Activated CD4-positive, alpha-beta T cell treated with anti-CD3 and anti-CD28 coated beads, Interleukin-2, amount 10 ng/mL, durations not matched to agents 24 days and 14 days (primary cell): ENCODE measurements at places on chromosomes 11 and 22. TPM values are rescaled to one million over a fixed set of nuclear protein-coding genes. Genes with fewer than 3 reads are reported as not detected.
A peak's percentile ranks its signal among the peaks of the same experiment; 100 is the strongest.

DNA sequence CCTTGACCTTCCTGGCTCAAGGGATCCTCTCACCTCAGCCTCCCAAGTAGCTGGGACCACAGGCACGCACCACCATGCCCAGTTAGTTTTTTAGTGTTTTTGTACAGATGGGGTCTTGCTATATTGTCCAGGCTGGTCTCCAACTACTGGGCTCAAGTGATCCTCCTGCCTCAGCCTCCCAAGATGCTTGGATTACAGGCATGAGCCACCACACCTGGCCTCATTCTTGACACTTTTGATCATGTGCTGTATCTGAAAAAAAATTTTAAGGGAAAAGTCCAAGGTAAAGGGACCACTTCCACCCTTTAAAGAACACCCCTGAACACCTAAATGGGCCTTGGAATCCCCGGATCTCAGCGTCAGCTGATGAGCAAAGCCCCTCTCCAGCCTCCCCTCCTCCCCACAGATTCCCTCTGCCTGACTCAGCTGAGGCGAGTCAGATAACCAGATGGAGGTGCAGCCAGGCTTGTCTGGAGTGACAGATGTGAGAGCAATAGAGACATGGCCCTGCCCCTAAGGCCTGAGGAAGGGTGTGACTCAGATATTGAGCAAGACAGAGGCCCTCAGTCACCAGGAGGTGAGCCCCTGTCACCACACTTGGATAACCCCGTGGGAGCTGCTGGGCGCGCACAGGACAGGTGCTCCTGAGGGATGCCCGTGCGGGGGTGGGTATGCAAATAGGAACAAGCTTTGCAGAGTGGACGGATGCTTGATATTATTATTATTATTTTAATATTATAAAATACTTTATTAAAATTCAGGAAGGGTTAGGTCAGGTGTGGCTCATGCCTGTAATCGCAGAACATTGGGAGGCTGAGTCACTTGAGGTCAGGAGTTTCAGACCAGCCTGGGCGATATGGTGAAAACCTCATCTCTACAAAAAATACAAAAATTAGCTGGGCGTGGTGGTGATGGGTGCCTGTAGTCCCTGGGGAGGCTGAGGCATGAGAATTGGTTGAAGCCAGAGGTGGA lies 5.0 kb upstream of the CCDC88B start:
- DNase-seq = peak; percentile 63
- peaks cover 30% of the 10 kb centered on the region for H3K4me1 ChIP-seq
- H3K4me3 ChIP-seq = no peak overlapping the region
- peaks cover 24% of the 10 kb centered on the region for H3K36me3 ChIP-seq
- no peaks in the 10 kb centered on the region for H3K27me3 ChIP-seq

DNA sequence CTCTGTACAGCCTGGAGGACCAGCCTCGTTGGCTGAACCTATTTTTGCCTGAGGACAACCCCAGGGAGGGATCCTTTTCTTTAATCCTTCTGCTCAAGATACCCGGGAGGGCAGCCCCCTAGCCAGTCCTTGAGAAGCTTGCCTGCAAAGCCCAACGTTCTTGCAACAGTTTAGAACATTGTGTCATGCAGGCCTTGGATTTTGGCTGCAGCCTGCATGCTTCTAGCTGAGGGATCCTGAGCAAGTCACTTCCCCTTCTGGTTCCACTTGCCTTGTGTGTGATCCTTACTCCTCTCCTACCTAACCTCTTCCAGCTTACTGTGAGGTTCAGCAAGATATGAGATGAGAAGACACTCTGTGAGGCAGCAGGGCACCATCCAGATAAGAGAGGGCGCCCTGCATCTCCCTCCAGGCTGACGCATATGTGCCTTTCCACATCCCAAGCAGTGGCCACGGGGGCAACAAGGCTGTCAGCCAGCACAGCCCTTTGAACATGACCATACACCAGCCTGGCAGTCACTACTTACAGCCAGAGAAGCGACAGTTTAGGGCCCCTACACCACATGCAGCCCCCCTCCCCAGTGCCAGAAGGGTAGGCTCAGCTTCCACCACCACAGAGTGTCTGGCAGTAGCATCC lies 76.1 kb downstream of the C11orf58 start:
- H3K4me3 ChIP-seq = no peak overlapping the region
- DNase-seq = no peak
- no peaks in the 10 kb centered on the region for H3K36me3 ChIP-seq
- peaks cover under 1% of the 10 kb centered on the region for H3K4me1 ChIP-seq
- no peak overlapping the region for H3K27ac ChIP-seq

DNA sequence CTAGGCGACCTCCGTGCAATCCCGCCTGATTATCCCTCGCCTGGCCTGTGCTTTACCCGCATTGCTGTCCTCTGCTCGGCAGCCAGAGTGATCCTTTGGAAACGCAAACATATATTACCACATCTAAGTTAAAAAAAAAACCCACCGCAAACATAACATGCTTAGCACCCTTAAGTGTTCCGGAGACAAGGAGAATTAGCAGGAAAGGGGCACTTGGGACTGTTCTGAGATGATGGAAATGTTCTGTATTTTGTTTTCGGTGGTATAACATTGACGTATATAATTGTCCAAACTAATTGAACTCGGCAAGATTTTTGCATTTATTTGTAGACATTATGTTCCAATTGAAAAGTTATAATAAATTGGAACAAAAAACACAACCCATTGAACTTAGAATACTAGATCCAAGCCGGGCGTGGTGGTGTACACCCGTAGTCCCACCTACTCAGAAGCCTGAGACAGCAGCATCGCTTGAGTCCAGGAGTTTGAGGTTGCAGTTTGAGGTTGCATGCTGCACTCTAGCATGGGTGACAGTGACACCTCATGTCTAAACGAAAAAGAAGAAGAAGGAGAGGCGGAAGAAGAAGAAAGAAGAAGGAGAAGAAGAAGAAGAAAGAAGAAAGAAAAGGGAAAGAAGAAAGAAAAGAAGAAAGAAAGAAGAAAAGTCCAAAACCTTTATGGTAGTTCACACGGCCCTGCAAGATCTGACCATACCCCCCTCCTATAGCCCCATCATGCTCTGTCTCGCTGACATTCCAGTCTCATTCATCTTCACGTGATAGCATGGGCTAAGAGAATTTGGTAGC lies 604 bp upstream of the POLR3H start:
- peak overlapping the region; percentile 95 for H3K4me3 ChIP-seq
- H3K27me3 ChIP-seq = no peaks in the 10 kb centered on the region
- peaks cover 28% of the 10 kb centered on the region for H3K4me1 ChIP-seq
- peak overlapping the region; percentile 89 for H3K27ac ChIP-seq

DNA sequence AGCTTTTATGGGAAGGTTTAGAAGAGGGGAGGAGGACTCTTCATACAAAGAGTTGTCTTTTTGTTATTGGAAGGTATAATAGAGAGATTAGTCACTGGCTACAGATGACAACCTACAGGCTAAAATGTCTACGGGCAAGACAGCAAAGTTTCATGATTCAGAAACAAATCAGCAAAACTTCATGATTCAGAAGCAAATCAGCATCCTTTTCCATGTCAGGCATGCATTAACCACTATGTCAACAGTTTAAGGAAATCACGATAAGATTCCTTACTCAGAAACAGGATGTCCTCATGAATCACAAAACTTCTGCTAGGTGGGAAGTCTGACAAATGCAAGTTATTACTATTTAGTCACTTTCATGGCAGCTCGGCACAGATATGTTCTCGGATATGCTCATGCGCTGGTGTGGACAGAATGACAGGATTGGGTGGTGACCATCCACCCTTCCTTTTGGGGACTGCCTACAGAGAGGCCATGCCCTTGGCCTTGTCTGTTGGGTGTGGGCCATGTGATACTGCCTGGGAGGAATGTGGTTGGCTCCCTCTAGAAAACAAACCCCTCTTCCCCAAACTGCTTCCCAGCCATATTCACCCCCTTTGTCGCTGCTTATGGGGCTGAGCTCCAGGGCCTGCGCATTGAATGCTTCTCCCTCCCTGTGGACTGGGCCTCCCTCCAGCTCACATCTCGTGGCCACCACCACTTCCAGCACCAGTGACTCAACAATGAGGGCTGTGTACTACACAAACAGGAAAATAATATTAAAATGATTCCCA lies 10.1 kb downstream of the C11orf91 start:
- peaks cover 9% of the 10 kb centered on the region for H3K4me1 ChIP-seq
- peak overlapping the region; percentile 40 for H3K27ac ChIP-seq
- no peaks in the 10 kb centered on the region for H3K27me3 ChIP-seq

DNA sequence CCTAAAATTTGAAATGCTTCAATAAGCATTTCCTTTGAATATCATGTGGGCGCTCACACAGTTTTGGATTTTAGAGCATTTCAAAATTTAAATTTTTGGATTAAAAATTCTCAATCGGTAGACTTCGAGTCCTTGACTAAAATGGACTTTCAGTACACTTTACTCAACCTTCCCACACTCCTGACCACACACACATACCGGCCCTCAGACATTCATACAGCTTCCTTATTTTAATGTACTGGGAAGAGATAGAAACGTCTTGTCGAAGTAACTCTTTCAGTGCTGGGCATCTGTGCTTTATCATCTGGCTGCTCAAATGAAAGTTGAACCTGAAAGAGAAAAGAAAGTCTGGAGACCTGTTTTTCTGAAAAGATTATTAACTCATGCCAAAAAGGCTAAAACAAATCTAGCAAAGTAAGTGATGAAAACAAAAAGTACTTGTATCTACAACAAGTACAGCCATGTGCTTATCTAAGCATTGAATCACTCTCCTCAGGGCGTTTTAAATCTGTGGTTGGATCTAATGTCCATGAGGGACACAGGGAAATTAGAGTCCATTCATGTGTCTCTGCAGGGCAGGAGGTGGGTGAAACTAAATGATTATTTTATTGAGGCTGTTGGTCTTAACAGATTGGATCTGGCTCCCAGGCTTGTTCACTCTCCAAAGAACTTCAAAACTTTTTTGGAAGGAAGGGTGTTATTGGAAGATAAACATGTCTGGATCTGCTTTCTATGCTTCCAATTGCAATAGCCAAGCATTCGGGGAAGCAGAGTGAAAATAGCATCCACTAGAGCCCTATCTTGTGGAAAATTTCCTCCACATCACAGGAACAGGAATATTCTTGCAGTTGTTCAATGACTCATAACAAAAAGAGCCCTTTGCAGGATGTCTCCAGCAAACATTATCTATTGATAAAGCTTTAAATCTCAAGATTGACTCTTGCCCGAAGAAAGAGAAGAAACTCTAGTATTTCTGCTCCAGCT lies 47.0 kb downstream of the CARD18 start:
- no peak for DNase-seq
- peaks cover 21% of the 10 kb centered on the region for H3K36me3 ChIP-seq
- no peak overlapping the region for H3K27ac ChIP-seq
- peaks cover 31% of the 10 kb centered on the region for H3K27me3 ChIP-seq
- no peak overlapping the region for H3K4me3 ChIP-seq

GRCh38 chr11:61963016-61963281 lies 4.5 kb downstream of the FTH1 start:
- H3K4me3 ChIP-seq = no peak overlapping the region
- DNase-seq = no peak
- peaks cover 43% of the 10 kb centered on the region for H3K36me3 ChIP-seq
- H3K4me1 ChIP-seq = peaks cover 30% of the 10 kb centered on the region

PGA5 gene
- total RNA-seq = not detected in 2 replicates

GAB4 gene
- not detected in 2 replicates for total RNA-seq

FLRT1 gene
- not detected in 2 replicates for total RNA-seq

GUCY1A2 gene
- not detected in 2 replicates for total RNA-seq

NAALADL1 gene
- 12.5 and 13.0 TPM in 2 replicates for total RNA-seq
